ENCODE measurements at places on chromosomes 4 and X.

GRCh38 chr4:102761296-102761701 is 531 bp upstream of the MANBA start:
- no peak for DNase-seq

- DNase-seq: no peak
Observed at GRCh38 chr4:98098764-98099163, 44.5 kb downstream of the STPG2 start.

- peak; percentile 65 for DNase-seq
Observed at GRCh38 chr4:128810871-128811570, 1.5 kb downstream of the JADE1 start.

DNA sequence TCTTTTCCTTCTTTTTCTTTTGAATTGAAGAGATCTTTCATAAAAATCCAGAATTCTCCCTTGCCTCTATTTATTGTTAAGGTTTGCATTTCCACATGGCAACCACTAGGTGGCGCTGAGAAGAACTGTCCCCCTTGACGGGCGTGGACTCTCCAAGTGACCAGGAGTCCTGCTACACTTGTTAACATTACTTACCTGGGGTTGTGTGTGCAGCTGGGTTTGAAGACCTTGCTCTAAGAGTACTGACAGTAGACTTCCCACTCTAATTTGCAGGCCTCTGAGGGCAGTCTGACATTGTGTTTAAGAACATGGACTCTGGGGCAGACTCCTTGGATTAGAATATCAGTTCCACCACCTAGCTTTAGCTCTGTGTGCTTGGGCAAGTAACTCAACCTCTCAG is 52.8 kb downstream of the GPRIN3 start:
- no peak for DNase-seq

- no peak for DNase-seq
Observed at GRCh38 chr4:42789041-42789567, 103.4 kb upstream of the GRXCR1 start.

DNA sequence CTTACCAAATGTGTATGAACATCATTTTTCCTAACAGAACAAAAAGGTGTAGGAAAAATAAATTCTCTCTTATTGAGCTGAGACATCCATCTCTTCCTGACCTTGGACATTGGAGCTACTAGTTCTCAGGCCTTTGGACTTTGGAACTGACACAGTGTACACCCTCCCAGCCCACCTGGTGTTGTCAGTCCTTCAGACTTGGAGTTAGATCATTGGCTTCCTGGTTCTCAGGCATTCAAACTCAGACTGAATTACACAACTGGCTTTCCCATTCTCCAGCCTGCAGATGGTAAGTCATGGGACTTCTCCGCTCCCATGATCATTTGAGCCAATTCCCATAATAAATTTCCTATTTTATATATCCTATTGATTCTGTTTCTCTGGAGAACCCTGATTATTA is 84.8 kb upstream of the EDNRA start:
- no peak for DNase-seq

DNA sequence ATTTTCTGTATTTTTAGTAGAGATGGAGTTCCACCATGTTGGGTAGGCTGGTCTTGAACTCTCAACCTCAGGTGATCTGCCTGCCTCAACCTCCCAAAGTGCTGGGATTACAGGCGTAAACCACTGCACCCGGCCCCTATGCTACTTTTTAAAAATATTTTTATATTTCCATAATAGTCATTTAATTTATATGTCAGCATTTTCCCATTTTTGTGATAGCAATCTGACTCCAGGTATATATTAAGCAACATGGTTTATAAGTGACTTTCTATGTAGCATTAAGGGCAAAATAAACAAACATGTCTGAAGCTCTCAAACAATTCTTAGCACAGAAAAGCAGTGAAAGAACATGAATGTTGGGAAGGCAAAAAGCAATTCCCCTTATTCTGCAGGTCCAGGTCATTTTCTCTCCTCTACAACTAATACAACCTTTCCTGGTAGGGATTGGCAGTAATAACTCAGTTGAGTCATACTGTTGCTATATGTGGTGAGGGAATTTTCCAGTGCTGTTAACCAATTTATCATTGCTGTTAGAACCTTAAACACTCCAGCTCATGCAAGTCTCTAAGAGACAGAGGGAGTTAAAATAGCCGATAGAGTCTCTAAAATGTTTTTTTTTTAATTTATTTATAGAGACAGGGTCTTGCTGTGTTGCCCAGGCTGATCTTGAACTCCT is 24.0 kb downstream of the SMIM14 start:
- DNase-seq: no peak

GRCh38 chr4:141686146-141686775 is 49.9 kb downstream of the IL15 start:
- no peak for DNase-seq

GRCh38 chrX:101993335-101993734 is 61.5 kb upstream of the ZMAT1 start:
- DNase-seq: no peak

GRCh38 chrX:107171369-107172102 is 34.7 kb downstream of the NUP62CL start:
- DNase-seq: no peak

DNA sequence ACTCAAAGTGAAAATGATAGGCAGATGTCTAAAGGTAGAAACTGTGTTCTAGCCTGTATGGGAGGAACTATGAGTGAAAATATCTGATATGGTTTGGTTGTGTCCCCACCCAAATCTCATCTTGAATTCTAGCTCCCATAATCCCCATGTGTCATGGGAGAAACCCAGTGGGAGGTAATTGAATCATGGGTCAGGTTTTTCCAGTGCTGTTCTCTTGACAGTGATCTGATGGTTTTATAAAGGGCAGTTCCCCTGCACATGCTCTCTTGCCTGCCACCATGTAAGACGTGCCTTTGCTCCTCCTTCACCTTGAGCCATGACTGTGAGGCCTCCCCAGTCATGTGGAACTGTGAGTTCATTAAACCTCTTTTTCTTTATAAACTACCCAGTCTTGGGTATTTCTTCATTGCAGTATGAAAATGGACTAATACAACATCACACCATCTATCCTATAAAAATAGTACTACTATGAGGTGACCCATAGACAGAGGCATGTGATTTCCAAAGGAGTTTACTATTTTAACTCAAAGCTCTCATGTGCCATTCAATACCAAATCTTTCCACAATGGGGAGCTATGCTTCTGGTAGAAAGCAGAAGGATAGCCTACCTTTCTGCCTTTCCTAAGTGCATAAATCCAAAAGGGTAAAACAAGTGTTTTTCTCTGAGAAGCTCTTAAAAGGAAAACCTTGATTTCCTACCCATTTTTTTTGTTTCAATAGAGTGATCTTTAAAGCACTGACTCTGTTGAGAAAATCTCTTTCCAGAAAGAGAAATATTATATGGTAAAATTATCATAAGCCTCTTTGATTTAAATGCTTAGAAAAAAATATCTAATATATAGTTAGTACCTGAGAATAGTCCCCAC is 38.8 kb downstream of the SEC31A start:
- no peak for DNase-seq

GRCh38 chr4:92843784-92844183 is 540.0 kb downstream of the GRID2 start:
- no peak for DNase-seq

DNA sequence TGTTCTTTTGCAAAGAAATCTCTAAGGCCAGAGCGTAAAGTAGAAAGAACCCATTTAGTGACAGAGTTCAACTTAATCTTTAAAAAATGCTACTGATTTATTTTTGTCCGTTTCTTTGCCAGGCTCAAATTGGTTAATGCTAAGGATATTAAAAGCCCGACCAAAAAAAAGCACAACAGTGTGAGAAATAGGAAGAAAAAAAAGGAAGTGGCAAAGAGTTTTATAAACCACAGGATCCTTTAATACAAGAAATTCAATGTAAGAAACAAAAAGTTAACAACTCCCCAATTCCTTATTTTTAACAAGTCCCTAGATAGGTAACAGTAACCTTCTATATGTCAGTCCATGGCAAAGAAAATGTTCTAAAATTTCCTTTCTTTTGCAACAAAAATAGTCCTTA is 480.4 kb downstream of the ACTRT1 start:
- no peak for DNase-seq

GRCh38 chrX:77446908-77447652 is at the start of gene FGF16:
Gene FGF16 (plus strand): TSS chrX:77447389. CDS start chrX:77447675, 286 bp downstream.
- DNase-seq: no peak

DNA sequence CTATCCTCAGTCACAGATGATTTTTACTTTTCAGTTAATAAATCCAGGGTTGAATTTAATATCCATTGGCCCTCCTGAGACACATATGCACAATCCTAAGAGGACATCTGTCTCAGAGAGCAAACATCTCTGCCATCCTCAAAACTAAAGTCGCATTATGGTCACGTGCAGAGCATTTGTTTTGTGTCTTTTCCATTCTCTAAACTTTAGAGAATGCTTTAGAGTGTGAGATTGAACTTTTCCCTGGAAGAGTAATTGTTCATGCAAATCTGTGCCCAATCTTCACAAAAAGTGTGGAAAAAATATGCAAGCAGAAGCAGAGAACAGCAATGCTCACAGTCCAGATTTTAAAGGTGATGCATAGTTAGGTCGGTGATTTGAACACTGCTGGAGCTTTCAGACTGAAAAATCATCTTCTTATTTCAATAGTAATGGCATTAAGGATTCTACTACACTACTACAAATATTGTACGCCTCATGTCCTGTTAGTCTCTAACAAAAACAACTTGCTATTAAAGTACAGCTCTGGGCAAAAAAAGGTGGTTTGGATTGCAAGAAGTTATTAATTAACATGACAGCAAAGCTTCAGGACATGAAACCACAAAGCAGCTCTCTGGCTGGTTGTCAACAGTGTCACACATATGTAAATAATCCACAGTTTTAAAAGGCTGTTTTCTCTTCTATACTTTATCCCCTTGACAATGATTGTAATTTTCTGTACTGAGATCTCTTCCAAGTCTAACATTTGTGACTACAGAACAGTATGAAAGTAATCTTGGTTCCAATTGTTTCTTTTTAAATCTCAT is 19.9 kb downstream of the DCHS2 start:
- DNase-seq: no peak

GRCh38 chr4:11791797-11792196 is 363.1 kb upstream of the HS3ST1 start:
- DNase-seq: no peak

- no peak for DNase-seq
Observed at GRCh38 chr4:52052475-52052780, 1.3 kb downstream of the SPATA18 start.

DNA sequence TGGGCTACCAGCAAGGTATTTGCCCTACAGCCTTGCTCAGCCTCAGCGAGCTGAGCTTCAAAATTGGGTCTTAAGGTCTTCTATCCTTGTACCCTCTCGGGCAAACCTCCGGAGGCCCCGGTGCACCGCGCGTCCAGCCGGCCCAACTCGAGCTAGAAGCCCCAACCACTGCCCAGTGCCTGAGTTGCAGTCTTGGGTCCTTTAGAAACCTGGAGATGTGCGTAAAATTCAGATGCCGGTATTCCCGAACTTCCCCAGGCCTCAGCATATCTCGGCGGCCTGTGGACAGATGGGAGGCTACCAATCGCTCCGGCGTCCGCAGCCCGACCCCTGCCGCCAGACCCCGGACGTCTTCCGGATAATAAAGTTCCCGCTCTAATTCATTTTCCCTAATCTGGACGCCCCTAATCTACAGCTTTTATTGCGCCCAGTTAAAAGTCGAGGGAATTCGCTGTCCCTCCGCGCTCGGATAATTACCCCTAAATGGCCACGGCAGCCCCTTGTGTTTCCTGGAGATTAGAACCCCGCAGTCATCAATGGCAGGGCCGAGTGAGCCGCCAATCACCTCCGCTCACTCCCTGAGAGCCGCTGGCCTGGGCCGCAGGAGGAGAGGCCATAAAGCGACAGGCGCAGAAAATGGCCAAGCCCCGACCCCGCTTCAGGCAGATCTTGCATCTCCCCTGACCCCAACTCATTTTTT is 1.5 kb upstream of the MSX1 start:
- DNase-seq: no peak

GRCh38 chrX:479273-479981 is 92.7 kb upstream of the PPP2R3B start:
- DNase-seq: no peak

DNA sequence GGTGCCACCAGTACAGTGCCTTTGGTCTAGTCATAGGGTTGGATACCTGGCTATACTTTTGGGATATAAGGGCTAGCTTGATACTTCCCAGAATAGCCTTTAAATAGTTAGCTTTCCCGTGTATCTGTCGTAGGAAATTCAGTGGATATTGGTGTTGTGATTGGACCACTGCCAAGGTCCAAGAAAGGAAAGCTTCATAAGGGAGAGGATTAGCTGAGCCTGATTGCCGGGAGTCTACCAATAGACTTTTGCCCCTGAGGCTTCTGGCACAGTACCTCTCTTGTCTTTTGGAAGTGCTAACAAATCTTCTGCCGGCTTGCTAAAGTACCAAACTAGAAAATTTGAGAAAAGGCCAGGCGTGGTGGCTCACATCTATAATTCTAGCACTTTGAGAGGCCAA is 350.6 kb downstream of the CHIC1 start:
- no peak for DNase-seq

DNA sequence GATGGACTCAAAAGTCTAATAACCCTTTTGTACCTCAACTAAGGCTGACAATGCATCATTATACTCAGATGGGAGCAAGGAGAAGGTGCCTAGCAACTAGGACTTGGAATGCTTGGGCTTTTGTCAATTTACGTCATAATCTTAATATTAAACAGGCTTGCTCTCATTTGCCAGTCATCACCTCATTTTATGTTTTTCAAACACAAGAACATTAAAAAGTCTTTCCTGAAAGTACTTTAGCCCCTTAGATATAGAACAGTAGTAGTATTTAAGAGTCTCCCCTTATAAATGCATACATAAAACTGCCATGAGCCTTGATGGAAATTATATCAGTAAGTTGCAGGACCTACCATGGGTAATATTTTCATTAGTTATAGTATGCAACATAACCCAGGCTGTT is 150.7 kb upstream of the INTU start:
- no peak for DNase-seq

GRCh38 chr4:14792702-14793227 is 209.5 kb upstream of the CPEB2 start:
- no peak for DNase-seq

GRCh38 chr4:94453391-94453963 is 1.7 kb downstream of the PDLIM5 start:
- DNase-seq: no peak

DNA sequence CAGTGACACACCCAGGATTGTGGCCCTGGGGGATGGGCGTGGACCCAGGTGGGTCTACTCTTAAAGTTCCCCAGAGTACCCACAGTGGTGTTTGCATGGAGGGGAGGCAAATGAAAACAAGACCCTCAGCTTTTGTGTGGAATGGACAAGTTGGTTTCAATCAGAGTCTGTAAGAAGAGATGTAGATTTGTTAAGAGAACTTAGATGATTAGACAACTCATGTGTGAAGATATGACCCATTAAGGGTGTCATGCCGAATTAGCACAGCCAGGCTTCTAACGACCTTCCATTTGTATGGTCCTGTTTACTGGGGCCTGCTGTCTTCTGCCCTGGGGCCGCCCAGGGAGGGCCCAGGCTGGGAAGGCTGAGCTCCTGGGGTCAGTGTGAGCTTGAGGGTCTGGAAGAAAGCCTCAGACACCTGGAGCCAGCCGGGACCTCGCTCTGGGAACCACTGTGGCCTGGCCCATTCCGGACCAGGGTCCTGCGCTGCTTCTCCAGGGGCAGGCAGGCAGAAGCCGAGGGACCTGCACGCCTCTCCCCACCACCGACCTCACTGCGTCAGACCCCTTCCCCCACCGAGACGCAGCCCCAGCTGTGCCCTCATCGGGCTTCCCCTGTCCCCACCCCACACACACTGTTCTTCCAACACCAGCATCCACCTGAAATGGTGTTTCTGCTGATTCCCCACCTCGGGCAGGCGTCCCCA is 20.4 kb downstream of the UVSSA start:
- no peak for DNase-seq

GRCh38 chrX:17656035-17656418 is 81.3 kb upstream of the SCML1 start:
- no peak for DNase-seq

GRCh38 chr4:65911720-65912119 is 241.4 kb upstream of the EPHA5 start:
- DNase-seq: no peak
